ENCODE measurements at places on chromosomes 11 and 22.

GRCh38 chr22:48901324-48901723 lies 926.3 kb downstream of the BRD1 start:
- no peak for DNase-seq

DNA sequence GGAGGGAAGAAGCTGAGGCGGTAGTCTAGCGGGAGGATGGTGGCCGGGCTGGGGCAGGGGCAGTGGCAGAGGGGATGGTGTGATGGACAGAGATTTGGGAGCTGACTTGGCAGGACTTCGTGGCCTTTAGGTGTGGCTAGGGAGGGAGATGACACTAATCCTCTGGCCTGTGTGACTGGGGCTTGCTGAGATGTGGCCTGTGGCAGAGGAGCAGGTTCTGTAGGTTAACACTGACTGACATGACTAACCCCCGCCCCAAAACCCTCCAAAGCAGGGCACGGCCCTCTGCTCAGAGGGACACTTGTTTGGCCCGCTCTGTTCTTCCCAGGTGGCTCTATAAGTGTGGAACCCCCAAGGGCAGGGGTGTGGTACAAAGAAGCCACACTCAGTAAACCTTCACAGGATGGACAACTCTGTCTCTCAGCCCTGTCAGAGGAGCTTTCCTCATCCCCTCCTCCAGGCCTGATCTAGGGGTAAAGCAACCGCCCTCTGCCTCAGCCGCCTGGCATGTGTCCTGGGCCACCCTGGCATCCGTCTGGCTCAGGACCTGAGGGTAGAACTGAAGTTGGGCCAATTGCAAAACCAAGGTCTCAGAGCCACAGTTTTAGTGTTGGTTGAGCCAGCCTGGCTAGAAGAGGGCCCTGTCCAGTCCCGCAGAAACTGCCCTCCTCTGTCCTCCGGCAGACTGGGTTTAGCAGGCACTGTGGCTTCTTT lies 15.6 kb downstream of the TOM1 start:
- DNase-seq: no peak

DNA sequence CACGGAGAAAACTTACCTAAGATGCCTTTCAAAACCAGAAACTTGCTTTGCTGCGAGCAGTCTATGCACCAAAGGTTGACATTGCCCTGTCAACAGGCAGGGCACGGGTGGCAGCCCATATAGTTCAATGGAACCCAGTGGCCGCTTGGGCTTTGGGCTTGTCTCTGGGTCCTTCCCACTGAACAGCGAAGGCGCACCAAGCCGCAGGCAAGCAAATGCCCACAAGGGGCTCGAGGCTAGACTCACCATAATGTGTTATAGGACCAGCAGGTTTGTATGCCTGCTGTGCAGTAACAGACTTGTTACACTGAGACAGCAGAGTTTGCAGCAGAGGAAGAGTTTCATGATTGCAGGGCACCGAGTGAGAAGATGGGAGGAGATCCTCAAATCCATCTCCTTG lies 20.3 kb downstream of the CLDN5 start:
- DNase-seq: no peak

DNA sequence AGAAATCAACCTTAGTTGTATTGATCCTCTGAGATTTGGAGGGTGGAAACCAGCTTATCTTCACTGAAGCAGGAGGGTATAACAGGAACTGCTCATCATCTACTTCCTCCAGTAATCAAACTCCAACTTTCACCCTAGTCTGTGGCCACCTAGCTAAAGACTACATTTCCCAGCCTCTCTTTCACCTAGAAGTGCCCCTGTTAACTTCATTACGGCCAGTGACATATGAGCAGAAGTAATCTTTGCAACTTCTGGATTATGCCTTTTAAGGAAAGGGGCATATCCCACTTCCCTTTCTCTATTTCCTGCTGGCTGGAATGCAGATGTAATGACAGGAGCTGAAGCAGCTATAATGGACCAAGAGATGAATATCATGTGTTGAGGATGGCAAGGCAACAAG lies 7.6 kb upstream of the VPS37C start:
- DNase-seq: no peak

DNA sequence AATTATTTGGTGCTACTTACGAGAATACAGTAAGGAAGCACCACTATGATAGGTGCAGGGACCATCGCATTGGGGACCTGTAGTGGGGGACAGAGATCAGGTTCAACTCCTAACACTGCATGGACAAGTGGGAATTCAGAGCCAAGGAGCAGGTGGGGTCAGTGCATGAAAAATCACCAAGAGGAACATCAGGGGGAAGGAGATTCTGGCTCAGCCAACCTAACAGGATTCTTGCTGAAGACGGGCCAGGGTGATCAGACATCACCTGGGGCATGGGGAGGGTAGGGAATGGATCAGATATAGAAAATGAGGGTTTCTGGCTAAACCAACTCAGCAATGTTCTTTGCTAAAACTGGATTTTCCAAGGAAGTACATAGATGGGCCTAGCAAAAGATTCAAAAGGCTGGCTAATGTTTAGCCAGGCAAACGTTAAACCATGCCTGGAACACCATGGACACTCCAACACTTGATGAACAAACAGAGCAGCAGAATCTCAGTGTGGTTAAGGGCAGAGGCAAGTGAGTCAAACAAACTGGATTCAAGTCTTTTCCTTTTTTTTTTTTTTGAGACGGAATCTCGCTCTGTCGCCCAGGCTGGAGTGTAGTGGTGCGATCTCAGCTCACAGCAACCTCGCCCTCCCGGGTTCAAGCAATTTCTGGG lies 70.0 kb downstream of the MICAL3 start:
- DNase-seq: no peak

DNA sequence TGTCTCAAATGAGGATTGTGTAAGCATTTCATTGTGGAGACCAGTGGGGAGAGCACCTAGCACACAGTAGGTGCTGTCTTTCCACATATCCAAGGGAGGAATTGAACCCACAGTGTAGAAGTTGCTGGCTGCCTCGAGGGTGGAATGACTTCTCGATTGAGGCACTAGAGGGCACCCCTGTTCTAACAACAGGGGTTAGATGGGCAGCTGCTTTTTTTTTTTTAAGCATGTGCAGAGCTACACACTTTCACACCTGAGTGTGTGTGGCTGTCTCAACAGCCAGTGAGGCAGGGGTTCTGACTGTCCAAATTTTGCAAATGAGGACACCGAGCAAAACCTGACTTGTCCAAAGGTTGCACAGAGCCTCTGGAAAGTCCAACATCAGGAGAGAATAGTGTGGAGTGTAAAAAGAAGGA lies 118.2 kb upstream of the CRYBB3 start:
- DNase-seq: no peak

DNA sequence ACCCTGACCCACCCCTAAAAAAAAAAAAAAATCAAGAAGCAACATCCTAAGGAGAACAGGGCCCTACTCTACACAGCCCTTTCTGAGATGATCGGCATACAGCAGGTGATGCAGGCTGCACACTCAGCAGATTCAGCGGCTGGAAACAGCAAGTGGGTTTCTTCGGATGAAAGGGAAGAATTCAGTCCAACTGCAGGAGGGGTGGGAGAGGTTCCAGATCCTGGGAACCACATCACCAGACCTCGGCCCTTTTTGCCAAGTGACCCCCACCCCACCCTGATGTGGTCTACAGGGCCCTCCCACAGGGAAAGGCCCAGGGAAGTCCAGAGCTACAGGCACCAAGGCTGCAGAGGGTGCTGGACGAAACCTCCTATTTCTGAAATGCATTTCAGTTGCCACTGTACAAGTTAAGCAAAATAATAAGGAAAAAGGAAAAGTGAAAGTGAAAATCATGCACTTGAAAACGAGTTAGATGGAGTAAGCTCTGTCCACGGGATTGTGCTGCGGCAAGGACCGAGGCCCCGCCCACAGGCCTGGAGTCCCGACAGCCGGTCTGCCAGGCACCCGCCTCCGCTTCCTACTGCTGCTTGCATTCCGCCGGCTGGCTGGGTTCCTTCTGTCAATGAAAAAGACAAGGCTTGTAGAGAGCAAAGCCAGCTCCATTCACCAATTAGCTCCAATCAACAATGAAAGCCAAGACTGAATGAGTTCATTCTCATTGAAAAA lies 16.0 kb upstream of the PHLDA2 start:
- no peak for DNase-seq

GRCh38 chr22:28440592-28441390 lies 238.8 kb downstream of the TTC28 start:
- DNase-seq: no peak

GRCh38 chr11:128901653-128902514 lies 10.7 kb downstream of the KCNJ5 start:
- no peak for DNase-seq

GRCh38 chr22:37007651-37008050 lies 11.6 kb downstream of the TST start:
- DNase-seq: no peak

DNA sequence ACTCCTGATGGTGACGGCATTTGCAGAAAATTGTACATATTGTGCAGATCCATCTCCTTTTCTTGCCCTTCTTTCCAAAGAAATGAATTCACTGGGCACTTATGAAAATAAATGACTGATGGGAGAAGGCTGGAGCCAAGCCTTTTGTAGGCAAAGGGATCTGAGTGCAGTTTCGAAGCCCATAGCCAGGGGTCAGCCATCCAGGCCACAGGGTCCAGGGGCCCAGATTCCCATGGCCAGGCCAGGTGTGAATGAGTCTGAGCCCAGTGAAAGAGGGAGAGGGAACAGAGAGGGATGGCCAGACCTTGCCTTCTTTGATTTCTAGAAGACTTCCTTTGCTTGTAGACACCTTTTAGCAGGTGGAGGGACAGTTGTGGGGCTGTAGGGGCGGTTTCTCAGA lies 209.1 kb downstream of the KIRREL3 start:
- no peak for DNase-seq

- DNase-seq: no peak
Observed at GRCh38 chr11:35006389-35007128, 90.1 kb downstream of the PDHX start.

GRCh38 chr22:46861468-46862367 lies 99.3 kb downstream of the TBC1D22A start:
- DNase-seq: no peak

- no peak for DNase-seq
Observed at GRCh38 chr11:107272561-107272960, 185.1 kb downstream of the CWF19L2 start.

GRCh38 chr11:119683783-119684182 lies 45.2 kb downstream of the NECTIN1 start:
- no peak for DNase-seq

DNA sequence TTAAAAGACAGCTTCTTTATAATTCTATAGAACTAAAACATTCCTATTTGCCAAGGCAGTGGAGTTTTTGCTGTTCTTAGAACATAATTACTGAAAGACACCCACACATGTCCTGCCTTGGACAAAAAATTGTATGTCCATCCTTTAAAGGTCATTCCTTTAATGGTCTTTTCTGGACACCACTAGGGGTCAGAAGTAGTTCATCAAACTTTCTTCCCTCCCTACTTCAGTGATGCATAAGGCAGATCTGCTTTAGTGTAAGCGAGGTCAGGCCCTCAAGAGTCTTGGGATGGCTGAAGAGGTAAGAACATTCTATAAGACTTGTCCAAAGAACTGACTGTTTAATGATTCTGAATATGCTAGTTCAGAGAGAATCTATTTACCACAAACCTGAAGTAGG lies 4.3 kb upstream of the OR51V1 start:
- DNase-seq: peak; percentile 22

DNA sequence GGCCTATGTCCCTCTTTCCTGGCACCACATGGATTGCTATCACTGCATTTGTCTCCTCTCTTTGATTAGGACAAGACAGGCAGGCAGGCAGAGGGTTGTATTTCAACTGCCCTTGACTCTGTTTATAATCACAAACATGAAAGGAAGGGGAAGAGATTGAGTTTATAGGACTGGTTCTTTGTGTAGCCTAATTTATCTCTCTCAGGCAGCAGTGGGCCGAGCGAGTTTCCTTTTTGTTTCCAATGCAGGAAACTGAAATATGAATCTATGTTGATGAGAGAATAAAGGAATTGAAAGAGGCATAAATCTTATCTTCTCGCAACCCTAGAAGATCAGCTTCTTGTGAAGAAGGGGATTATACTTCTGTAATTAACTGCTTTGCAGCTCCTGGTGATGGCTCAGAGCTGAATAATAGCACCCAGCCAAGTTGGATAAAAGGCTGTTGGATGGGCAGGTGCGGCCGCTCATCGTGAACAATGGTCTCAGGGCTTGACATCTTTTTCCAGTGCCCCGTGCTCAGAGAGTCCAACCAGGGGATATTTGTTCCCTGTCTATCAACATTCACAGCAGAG lies 80.6 kb upstream of the SYT13 start:
- no peak for DNase-seq

DNA sequence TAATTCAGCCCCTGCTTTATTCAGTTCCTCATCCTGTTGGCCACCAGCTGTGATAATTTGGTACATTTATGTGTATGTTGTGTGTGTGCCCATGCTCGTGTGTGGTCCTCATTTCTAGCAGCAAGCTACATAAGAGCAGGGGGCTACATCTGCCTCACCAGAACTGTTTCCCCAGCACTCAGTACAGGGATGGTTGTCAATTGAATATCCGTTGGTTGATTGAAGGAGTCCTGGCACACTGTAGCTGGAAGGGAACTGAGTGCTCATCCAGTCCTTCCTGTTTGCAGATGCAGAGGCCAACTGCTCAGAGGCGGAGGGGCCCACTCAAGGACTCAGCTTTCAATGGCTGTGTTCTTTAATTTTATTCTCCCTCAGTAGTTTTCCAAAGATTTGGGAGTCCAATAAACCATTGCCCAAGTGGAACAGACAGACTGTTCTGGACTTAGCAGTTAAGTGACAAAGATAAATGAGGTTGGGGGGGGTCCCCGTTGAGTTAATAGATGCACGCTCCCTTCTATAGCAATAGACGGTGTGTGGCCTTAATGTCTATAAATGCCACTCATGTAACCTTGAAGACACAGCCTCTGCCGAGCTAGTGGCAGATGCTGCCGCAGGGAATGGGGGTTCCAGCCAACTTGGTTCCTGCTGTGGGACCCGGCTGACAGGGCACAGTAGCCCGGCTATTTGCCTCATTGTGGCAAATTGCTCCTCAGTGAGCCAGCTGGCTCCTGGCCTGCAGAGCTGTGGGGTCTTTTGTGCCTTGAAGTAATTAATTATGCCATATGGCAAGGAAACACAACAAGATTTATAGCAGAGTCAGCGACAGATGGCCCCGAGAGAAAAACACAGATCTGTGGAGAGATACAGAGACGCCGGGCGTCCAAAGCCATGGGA lies 71.4 kb upstream of the GRK3 start:
- DNase-seq: no peak

All from 8988T (cell line).